ENCODE measurements at places on chromosomes 7 and 10.
A peak's percentile ranks its signal among the peaks of the same experiment; 100 is the strongest.

- peak; percentile 41 for DNase-seq
Measured at GRCh38 chr10:33136271-33136670, 178.2 kb upstream of the ITGB1 start.

GRCh38 chr10:82267014-82267413 is 392.0 kb downstream of the NRG3 start:
- no peak for DNase-seq

DNA sequence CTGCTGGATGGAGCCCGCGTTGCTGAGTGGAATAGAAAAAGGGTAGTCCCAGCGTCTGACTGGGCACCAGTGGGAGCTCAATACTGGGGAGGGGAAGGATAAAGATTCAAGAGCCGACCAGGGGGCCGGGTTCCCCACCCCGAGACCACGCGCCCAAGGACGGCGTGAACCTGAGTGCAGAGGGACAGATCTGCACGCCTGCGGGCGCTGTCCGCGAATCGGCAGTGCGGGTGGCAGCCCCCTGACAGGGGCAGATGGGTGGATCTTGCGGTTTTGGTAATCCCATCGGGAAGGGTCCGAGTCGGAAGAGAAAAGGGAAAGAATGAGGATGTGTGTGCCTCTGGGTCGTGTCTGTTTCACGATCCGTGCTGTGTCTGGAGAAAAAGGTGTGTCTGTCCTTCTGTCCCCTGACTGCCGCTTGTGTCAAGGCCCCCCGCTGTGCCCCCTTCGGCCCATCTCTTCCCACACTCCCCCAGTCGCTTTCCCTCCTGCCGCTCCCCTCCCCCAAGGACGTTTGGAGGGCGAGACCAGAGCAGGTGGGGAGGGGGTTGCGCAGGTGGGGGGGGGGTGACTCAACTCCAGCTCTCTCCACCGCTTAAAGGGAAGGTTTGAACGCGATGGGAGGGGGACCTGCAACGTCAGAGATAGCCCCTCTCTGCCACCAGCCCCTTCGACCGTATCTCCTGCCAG is 734 bp upstream of the VGF start:
- no peak for DNase-seq

GRCh38 chr10:128929131-128929530 is 537.9 kb upstream of the MGMT start:
- no peak for DNase-seq

DNA sequence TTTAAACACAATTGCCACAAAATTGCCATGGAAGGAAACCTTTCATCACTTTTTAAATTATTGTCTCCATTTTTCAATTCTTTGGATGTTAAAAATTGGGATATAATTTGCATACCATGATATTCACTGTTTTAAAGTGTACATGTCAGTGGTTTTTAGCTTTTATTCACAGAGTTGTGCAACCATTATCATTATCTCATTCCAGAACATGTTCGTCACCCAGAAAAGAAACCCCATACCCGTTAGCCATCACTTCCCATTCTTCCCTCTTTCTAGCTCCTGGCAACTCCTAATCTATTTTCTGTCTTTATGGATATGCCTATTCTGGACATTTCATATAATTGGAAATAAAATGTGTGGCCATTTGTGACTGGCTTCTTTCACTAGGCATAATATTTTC is 260.3 kb upstream of the FERD3L start:
- DNase-seq = no peak
